ENCODE measurements at places on chromosomes 11 and 22. TPM values are rescaled to one million over a fixed set of nuclear protein-coding genes. Genes with fewer than 3 reads are reported as not detected.

GRCh38 chr11:94593030-94593429, 25.9 kb downstream of the PIWIL4 start:
- DNase-seq: no peak

DNA sequence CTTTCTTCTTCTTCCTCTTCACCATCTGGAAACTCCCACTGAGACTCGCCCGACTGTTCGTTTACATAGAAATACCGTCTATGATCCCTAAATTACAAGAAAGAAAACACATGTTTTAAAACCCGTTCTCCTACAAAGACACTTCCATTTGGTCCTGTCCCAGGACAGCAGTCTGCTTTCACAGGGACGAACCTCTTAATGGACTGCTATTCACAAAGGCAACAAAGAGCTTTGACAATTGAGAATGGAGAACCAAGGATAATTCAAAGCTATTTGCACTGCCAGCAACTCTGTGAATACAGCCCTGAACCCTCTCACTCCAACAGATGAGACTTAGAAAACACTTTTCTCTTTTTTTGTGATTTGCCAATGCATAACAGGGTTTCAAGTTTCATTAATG, 16.3 kb upstream of the AGBL2 start:
- DNase-seq: no peak

GRCh38 chr11:34344768-34345539, 12.9 kb downstream of the ABTB2 start:
- DNase-seq: peak; percentile 49

DNA sequence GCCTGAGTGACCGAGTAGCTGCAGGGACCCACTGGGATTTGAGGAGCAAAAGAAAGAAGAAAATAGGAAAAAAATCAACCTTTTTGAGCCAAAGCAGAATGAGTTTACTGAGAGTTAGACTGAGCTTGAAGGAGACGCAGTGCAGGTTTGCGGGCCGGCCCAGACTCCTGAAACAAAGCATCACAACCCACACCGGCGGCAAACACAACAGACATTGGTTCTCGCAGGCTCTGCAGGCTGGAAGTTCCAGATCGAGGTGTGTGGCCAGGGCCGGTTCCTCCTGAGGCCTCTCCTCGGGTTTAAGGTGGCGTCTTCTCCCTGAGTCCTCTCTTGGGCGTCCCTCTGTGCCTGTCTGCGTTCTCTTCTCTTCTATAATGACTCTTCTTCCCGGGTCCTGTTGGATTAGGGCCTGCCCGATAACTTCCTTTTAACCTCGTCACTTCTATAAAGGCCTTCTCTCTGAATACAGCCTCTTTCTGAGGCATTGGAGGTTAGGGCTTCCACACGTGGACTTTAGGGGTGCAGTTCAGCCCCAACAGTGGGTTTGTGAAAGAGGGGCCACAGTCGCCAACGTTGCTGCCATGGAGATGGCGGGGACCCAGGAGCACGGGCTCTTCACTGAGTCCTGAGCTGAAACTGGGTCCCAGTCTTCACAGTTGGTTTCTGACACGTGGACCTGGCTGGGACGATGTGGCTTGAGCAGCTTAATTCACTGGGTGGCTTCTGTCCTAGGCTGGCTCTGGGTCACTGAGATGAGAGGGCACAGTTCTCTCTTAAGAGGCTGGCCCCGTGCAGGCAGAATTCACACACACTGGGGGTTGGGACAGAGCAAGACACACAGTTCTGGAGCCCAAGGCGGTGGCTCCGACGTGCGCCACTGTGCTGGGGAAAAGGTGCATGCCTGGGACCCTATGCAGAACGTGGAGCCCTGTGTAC, 1047.7 kb downstream of the BRD1 start:
- DNase-seq: peak; percentile 18

DNA sequence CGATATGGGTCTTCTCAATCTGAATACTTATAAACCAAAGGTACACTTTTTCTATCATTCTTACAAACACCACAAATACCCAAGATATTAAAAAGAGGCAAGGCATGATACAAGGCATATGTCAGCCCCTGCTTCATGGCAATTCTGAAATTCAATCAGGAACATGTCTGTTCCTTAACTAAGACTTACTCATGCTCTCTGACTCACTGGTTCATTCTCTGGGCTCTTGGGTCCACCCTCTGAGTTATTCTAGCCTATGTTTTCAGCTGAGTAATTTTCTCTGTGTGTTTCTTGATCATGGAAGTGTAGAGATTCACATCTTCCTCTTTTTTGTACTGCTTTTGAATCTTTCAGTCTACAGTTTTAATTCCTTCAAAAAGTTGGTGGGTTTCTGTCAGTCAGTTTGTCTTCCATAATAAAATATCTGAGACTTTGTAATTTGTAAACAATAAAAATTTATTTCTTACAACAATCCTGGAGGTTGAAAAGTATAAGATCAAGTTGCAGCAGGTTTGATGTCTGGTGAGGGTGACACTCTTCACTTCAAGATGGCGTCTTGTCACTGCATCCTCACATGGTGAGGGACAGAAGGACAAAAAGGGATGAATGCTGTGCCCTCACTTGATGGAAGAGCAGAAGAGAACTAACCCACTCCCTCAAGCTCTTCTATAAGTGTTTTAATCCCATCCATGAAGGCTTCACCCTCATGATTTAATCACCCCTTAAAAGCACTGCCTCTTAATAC, 211.7 kb downstream of the FAM76B start:
- DNase-seq: no peak

GRCh38 chr22:22710719-22711531, 66.5 kb downstream of the GGTLC2 start:
- peak; percentile 79 for DNase-seq

TNNT3 gene
- total RNA-seq: 1.1 TPM

CYTH4 gene
- 97.8 TPM for total RNA-seq

TRIM51 gene
- not detected for total RNA-seq

Measured in activated CD8-positive, alpha-beta memory T cell treated with anti-CD3 and anti-CD28 coated beads, Interleukin-2, amount 10 ng/mL, durations not matched to agents 7 days and 5 days (primary cell).